ENCODE measurements at places on chromosomes 3 and 15.

DNA sequence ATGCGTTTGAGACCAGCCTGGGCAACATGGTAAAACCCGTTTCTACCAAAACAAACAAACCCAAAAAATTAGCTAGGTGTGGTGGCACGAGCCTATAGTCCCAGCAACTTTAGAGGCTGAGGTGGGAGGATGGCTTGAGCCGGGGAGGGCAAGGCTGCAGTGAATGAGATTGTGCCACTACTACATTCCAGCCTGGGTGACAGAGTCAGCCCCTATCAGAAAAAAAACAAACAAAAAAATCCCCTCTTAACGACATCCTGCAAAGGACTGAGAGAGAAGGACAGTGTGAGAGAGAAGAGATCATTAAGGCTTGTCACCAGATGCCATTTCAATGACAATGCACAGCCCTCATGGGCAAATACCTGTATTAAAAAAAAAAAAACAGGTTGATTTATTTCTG is 266.7 kb upstream of the ATP10A start:
- no peak for DNase-seq

DNA sequence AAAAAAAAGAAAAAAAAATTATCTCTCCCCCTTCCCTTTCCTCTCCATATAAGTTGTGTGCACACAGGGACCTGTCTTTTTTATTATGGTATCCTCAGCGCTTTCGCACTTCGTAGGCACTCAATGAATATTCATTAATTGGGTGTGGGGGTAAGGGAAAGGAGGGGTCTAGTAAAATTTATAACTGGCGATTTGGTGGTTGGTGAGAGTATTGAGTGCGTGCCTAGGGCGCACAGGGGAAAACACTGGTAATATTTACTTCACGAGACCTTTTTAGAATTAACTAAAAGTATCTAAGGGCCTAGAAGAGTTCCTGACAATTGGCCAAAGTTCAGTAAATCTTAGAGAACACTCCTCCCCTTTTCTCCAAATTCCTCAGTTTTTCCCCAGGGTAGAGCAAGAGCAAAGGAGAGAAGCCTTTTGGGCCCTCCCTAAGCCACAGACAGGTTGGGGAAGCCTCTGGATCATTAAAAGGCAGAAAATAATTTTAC is 25.7 kb downstream of the TYRO3 start:
- no peak for DNase-seq

DNA sequence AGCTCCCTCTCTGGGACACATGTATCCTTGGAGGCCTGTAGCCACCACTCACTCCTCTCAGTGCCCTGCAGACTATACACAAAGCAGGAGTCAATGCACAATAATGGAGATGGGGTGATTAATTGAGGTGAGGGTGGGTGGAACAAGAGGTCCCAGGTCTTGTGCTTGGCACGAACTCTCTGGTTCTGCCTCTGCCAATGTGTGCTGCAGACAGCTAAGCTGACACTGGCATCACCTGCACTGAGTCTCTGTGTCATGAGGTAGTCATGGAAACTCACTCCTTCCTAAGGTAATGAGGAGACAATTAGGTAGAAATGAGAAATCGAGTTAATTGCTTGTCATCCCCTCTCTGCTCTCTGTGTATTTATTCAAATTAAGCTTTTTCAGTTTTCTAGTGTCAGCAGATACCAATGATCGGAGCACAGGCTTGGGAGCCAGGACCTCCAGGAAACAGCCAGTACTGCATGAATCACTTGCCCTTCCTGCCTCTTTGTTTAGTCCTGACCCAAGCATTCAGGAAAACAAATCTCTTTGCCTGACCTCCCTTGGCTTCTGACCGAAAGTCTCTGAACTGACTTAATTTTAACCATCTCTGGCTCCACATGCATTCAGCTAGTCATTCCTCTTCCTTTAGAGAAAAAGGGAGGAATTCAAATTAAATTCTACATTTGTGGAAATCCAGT is 56.7 kb downstream of the DRD3 start:
- no peak for DNase-seq

DNA sequence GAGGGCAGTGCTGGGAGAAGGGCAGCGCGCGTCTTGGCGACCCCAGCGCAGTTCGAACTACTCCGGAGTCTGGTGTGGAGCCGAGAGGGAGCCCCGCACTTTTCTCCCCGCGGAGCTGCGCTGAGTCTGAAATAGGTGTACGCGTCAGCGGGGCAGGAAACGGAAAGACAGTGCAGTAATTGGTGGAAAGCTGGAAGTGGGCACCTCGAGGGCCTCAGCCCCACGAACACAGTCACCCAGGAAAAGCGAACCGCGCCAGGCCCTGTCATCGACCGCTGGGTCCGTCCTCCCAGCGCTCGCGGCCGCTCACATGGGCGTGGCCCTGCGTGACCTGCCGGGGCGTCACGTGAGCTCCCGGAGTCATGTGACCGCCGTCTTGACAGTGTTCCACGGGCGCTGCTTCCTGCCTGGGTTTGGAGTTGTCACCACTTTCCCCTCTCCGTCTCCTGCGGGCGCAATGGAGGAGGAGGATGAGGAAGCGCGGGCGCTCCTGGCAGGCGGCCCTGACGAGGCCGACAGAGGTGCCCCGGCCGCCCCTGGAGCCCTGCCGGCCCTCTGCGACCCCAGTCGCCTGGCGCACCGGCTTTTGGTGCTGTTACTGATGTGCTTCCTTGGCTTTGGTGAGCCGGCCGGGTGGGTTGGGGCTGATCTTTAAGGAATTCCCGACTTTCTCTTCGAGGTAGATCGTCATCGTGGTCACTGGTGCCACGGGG is at the start of gene MFSD1:
Gene MFSD1, plus strand, starts transcription at position 359 of the 713 bp plus-strand sequence. Its CDS starts 99 bp downstream, at position 458.
- peak; percentile 94 for DNase-seq

DNA sequence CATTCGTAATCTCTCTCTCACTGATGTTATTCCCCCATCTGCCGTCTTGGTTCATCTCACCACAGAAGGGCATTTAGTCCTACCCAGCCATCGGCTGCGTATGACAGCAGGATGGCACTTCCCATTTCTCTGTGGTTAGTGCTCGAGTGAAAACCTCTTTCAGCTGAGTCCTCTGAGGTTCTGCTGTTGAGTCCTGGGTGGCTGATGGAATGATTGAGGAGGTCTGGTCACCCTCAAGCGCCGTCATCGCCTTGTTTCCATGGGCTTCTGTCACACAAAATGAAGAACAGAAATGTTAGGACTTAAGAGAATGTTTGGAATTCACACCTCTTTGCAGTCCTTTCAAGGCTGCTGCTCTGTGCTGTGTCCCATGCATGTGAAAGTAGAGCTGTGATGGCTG is 9.4 kb upstream of the SACM1L start:
- no peak for DNase-seq
